Upper lobe of left lung (tissue), 6 donors: ENCODE measurements at places on chromosomes 1 and 21. TPM values are rescaled to one million over a fixed set of nuclear protein-coding genes. Genes with fewer than 3 reads are reported as not detected.

DNA sequence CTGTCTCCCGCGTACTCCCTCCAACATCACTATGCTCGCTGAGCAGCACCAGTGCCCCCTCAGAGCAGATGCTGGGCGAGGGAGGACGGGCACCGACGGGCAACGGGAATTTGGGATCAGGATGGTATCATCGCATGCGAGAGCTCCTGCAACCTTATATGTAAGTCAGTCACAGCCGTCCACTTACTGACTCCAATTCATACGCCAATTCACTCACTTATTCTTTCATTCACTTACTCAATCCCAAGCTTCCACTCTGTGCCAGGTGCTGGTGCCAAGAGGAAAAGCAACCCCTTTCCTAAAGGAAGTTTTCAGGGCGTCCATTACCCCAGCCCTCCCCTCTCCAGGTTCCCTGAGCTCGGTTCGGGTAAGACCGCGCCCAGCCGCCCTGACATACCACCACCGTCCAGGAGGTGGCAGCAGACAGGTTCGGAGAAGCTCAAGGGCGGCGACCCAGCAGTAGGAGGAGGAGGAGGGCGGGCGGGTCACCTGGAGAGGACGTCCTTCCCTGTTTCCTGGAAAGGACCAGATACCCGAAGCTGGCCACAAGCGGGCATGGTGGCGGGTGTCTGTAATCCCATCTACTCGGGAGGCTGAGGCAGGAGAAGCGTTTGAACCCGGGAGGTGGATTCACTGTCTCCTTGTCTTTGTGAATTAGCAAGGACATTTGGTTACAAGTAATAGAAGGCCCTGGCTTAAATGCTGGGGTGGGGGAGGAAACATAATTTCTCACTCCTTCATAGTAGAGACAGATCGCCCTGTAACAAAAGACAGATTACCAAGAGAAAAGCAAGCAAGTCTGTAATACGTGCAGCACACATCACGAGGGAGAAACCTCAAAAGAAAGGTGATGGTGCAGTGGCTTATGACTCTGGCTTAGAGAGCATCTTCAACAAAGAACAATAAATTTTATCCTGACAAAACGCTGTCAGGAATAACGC, 7.6 kb upstream of the IL22RA1 start:
- DNase-seq, result peak; percentile 92

DNA sequence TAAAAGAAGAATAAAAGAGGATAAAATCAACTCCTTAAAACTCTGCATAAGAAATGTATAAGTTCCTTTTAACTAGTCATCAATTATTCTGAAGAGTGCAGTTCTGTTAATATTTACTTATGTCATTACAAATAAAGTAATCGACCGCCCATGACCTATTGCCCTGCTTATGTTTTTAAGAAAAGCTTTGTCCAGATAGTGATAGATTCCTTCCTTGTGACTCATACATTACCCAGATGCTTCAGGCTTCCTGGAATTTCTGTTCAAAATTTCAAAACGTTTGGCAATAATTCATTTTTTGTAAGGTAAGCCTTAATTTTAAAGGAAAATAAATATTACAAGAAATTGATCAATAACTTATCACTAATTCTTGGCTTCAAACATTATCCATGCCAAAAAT, 918.2 kb upstream of the ADGRL2 start:
- DNase-seq, result no peak

- DNase-seq, result no peak
These were observed 7.0 kb downstream of the COL24A1 start for GRCh38 chr1:86149591-86149990.

GRCh38 chr1:239233626-239234025, 152.7 kb upstream of the CHRM3 start:
- peak; percentile 36 for DNase-seq

DNA sequence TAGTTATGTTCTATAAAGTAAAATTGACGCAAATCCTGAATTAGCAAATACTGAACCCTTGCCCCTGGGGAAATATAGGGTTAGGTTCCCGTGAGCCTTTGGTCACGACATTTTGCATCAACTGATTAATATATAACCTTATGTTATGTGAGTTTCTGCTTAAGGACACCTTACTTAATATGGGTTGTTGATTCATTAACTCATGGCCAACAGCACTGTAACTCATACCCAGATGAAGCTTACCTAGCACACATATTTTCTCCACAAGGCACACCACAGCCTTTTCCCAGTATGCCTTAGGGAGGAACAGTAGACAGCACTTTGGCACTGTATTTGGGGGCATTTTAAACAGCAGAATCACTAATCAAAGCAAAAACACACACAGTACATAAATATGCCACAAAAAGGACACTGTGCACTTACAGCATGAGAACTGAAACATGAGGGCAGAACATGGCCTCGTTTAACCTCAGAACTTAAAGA, 15.1 kb downstream of the INAVA start:
- no peak for DNase-seq

GRCh38 chr1:110829955-110830553, 42.9 kb upstream of the CD53 start:
- DNase-seq, result no peak

Gene KMO
- 8.3 TPM for total RNA-seq

Gene CLDN14
- total RNA-seq, result 0.47 TPM
